Gastrocnemius medialis (tissue), 4 donors: ENCODE measurements at places on chromosomes 3 and 15. TPM values are rescaled to one million over a fixed set of nuclear protein-coding genes. Genes with fewer than 3 reads are reported as not detected.

Gene CYB561D2
- total RNA-seq, result 19.9 TPM

- no peaks in the 10 kb centered on the region for H3K36me3 ChIP-seq
- peak; percentile 60 for DNase-seq
- no peaks in the 10 kb centered on the region for H3K27me3 ChIP-seq
- H3K4me1 ChIP-seq, result peaks cover 24% of the 10 kb centered on the region
- H3K27ac ChIP-seq, result peak overlapping the region; percentile 58
These were observed 173.8 kb upstream of the TLE3 start for GRCh38 chr15:70271422-70272088.

Gene CHRNA3
- total RNA-seq, result 0.11 TPM

DNA sequence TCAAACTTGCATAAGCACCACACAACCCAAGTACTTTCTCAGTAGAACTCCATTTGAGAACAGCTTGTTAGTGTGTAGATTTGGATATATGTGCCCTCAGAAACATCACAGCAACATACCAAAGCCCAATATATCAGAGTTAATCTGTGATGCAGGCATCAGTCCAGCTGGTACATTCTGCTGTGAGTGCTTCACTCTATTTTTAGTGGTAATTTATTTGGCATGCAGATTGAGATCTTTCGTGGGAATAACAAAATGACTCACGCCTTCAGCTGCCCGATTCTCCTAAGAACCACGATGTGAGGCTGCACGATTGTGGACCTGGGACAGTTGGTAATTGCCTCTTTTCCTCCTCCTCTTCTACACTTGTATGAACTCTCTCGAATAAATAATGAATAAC is 730.7 kb downstream of the SQOR start:
- peak overlapping the region; percentile 7 for H3K27ac ChIP-seq
- no peak overlapping the region for H3K4me3 ChIP-seq

DNA sequence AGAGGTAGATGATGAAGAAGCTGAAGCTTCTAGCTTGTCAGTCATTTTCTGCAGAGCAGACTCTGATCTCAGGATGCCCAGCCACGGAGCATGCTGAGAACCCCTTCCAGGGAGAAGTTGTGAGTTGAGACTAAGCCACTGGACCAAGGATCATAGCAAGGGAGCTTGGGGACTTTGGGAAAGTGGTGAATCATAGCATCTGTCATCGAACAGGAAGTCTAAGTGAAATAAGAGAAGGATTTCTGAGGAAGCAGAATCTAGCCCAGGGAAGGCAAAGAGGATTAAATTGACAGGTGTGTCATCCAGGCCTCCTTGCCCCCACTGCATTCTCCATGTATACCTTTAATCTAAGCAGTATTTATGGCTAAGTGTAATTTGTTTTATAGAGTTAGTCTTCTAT is 71.8 kb upstream of the TMEM108 start:
- no peak for DNase-seq
- no peaks in the 10 kb centered on the region for H3K27me3 ChIP-seq
- no peaks in the 10 kb centered on the region for H3K36me3 ChIP-seq
- no peak overlapping the region for H3K27ac ChIP-seq
- H3K4me3 ChIP-seq, result no peak overlapping the region

DNA sequence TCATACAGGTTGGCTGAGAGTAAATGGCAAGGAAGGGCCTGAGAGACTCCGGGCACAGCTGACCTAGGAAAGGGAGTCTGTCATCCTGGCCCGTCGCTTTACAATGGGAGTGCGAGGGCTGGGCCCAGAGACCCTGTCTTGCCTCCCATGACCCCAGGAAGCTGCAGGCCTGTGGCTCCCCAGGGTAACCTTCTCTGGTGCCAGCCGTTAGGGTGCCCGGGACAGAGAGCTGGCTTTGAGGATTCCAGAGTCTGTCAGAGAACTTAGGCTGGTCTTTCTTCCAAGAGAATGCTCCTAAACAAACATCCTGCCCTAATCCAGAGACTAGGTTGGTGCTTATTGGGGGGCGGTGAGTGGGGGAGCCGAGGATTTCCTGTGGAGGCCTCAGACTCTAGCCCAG is 18.5 kb downstream of the ZNF710 start:
- no peak overlapping the region for H3K27ac ChIP-seq
- peaks cover 5% of the 10 kb centered on the region for H3K4me1 ChIP-seq
- H3K36me3 ChIP-seq, result no peaks in the 10 kb centered on the region
- no peaks in the 10 kb centered on the region for H3K27me3 ChIP-seq

DNA sequence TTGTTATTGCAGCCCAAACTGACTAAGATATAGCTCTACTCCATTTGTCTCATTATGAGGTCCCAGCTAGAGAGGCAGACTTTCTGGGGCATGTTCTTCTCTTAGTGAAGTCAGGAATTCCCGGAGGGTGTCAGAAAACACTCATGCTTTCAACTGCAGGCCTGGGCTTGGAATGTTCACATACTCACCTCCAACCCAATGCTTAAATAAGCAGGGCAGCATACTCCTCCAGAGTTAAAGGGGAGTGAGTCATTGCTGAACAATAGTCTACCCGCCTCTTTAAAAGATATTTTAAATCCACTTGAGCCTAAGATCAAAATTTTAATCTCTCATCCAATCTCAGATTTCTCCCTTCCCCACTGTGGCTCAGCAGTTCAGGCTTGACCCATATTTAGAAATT is 167.8 kb upstream of the DPH6 start:
- H3K27me3 ChIP-seq, result no peaks in the 10 kb centered on the region
- no peak overlapping the region for H3K27ac ChIP-seq
- H3K4me3 ChIP-seq, result no peak overlapping the region
- no peaks in the 10 kb centered on the region for H3K4me1 ChIP-seq
- DNase-seq, result no peak

Gene NOX5
- not detected for total RNA-seq

DNA sequence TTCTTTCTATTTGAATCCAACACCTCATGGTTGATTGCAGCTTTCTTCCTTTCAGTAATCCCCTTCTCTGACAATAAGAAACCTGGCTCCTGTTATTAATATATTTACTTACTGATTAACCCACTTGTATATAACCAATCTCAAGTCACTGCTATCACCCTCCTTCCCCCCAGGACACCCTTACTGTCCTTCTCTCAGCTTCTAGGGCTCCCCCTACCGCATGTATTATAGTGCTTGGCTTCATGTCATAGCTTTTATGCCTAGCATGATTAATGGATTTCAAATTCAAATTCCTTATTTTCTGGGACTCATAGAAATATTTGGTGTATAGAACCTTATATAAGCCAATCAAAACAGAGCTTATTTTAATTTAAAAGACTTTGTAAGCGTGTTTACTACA is 75.7 kb upstream of the BNIP2 start:
- H3K36me3 ChIP-seq, result no peaks in the 10 kb centered on the region
- H3K4me3 ChIP-seq, result no peak overlapping the region
- no peak for DNase-seq
- no peaks in the 10 kb centered on the region for H3K27me3 ChIP-seq
- H3K4me1 ChIP-seq, result no peaks in the 10 kb centered on the region
- no peak overlapping the region for H3K27ac ChIP-seq
